HS-5 (cell line): ENCODE measurements at places on chromosomes 2 and 18.

GRCh38 chr2:120511947-120512710 is 166.2 kb downstream of the INHBB start:
- no peak for DNase-seq

DNA sequence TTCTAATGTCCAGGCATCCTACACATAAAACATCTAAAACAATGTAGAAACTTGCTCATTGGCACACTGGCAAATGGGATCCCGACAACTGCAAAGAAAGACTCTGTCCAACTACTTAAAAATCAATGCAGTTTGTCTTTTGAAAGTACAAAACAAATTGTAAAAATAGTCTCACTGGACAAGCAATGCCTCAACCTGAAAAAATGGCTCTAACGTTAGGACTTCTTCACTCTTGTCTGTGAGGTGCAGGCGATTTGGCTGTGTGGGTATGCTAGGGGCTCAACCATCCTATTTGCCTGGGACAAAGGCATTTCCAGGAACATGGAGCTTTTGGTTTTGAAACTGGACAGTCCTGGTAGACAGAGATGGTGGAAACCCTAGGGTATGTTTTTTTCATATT is 10.7 kb downstream of the EFEMP1 start:
- DNase-seq = no peak

DNA sequence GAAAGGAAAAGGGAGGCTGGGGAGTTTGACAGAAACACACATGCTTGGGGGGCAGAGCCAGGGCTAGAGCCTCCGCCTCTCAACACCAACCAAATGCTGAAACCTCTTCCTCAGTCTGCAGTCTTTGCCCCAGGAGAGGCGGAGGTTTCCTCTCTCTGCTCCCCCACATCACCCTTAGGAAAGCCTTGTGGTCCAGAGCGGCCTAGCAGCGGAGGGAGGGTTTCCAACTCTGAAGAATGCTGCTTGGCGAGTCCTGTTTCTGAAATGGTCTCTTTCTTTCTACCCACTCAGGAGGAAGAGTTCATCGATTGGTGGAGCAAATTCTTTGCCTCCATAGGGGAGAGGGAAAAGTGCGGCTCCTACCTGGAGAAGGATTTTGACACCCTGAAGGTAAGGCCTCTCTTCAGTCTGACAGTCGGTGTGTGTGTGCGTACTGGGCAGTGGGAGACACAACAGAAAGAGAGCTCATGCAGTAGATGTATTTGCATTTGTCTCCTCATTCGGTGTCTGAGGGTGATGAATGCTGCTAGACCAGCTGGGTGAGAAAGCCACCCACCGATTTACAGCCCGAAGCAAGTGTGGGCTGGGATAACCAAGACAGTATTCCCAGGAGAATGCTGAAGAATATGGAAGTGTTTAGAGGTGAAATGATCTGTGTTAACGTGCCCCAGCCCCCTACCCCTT is 190.5 kb downstream of the DYSF start:
- no peak for DNase-seq

GRCh38 chr2:195632856-195633572 is 24.0 kb upstream of the SLC39A10 start:
- no peak for DNase-seq

GRCh38 chr2:134337631-134338030 is 83.8 kb downstream of the MGAT5 start:
- DNase-seq = no peak

GRCh38 chr2:180761224-180761623 is 219.2 kb upstream of the UBE2E3 start:
- peak; percentile 37 for DNase-seq

GRCh38 chr18:32438173-32438572 is 32.5 kb downstream of the GAREM1 start:
- no peak for DNase-seq

GRCh38 chr18:43279015-43279744 is 1.9 kb upstream of the SYT4 start:
- DNase-seq = no peak

- peak; percentile 45 for DNase-seq
Measured at GRCh38 chr2:102082571-102083392, 59.8 kb upstream of the IL1R1 start.

DNA sequence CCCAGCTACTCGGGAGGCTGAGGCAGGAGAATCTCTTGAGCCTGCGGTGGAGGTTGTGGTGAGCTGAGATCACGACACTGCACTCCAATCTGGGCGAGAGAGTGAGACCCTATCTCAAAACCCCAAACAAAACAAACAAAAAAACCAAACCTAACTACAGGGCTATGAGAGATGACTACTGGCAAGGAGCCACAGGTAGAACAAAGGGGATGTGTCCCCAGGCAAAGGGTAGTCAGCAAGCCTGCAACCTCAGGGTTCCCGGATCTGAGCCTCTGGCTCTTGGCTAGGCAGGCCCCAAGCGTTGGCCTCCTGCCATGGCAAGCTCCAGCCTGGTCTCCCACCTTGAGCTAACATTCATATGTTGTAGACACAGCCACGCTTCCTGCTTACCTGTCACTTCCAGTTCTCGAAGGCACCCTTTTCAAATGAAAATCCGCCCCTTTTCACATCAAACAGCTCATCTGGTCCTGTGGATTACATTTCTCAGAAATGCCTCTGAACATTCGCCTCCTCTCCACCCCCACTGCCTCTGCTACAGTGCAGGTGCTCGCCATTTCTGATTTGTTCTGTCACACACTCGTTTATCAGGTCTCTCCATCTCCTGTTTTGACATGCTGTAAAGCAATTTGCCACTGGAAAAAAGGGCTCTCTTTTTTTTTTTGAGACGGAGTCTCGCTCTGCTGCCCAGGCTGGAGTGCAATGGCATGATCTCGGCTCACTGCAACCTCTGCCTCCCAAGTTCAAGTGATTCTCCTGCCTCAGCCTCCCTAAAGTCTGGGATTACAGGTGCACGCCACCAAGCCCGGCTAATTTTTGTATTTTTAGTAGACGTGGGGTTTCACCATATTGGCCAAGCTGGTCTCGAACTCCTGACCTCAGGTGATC is 13.1 kb upstream of the ACTR3 start:
- no peak for DNase-seq

DNA sequence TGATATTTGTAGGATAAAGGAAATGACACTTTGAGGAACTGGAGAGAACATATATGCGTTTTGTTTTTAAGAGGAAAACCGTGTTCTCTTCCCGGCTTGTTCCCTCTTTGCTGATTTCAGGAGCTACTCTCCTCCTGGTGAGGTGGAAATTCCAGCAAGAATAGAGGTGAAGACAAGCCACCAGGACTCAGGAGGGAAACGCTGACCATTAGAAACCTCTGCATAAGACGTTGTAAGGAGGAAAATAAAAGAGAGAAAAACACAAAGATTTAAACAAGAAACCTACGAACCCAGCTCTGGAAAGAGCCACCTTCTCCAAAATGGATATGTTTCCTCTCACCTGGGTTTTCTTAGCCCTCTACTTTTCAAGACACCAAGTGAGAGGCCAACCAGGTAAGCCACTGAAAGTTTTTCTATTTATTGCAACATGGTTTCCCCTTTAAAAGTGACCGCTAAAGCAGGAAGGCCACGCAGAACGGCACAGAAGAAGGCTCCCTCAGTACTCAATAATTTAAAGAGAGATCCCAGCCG is 735 bp downstream of the NRP2 start:
- DNase-seq = no peak
